ENCODE measurements at places on chromosomes 2 and 18.
A peak's percentile ranks its signal among the peaks of the same experiment; 100 is the strongest.

- DNase-seq = no peak
These were observed 226.6 kb downstream of the FAM210A start for GRCh38 chr18:13499803-13500202.

DNA sequence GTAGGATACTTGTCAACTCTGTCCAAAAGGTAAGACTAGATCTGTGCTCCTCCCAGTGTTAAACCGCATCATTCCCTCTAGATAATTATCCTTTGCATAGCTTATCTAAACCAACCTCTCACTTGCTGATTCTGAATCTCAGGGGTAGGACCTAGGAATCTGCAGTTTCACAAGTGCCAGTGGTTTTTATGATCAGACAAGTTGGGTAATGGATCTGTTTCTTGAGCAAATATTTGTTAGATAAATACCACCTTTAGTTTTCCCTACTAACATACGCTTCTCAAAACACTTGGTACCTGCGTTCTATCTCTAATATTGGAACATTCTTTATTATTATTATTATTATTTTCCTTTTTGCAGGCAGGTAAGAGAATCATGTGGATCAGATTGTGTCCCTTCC is 439.9 kb downstream of the PTPRM start:
- no peak for DNase-seq

- DNase-seq = no peak
These were observed 25.6 kb downstream of the IKZF2 start for GRCh38 chr2:213125646-213126347.

DNA sequence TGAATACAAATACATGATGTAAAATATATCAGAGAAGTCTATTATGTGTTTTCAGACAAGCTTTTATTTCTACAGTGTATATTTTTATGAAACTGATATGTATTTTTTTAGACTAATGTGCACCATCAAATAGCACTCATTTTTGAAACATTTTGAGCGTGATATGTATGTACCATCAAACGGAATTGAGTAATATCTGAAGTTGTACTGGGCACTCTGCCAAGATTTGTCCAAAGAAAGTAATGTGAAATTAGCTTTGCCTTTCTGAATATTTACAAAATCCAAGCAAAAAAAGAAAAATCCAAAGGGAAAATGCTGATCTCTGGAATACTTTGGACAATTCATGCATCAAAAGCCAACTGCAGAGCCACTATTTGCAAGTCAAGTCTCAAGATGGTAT is 972.0 kb downstream of the DPP10 start:
- DNase-seq = no peak

GRCh38 chr2:101223814-101224231 is 28.9 kb upstream of the CNOT11 start:
- DNase-seq = peak; percentile 10

DNA sequence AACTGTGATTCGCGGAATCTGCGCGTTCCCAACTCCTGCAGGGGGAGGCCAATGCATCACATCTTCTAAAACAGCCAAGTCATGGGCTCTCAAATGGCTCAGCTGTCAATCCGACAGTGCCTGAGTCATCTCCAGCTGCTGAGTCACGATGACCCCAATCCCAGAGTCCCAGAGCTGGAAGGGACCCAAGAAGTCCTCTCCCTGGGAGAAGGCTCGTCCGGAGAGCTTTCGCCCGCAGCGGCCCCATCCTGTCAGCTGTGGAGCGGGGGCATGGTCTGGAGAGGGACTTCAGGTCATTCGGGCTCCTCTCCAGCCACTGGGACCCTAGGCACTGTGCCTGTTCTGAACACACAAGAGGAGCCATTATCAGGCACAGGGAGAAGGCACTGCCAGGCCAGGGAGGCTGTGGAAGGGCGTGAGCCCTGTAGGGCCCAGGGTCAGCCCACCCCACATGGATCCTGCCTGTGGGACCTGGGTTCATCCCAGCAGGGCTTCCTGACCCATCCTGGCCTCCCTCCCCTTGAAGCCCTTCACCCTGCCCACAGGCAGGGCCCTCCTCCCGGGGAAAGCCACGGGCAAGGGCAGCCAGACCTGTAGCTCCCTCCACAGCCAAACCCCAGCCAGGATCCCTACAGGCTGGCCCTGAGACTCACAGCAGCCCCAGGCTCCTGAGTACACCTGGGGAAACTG is 47.6 kb upstream of the GPC1 start:
- no peak for DNase-seq
